Ureter (tissue), 1 donor: ENCODE measurements at places on chromosomes 12 and 14. TPM values are rescaled to one million over a fixed set of nuclear protein-coding genes. Genes with fewer than 3 reads are reported as not detected.

- no peak for DNase-seq
Measured at GRCh38 chr12:10741845-10742244, 18.7 kb upstream of the YBX3 start.

- no peak for DNase-seq
Measured at GRCh38 chr14:72423957-72424356, 469.9 kb downstream of the DPF3 start.

GRCh38 chr12:20101046-20101445 lies 267.3 kb upstream of the PDE3A start:
- DNase-seq, result no peak

- no peak for DNase-seq
Measured at GRCh38 chr12:113909776-113910420, 56.2 kb downstream of the RBM19 start.

The SLC17A8 gene
- total RNA-seq, result 0.34 TPM

The NKX2-8 gene
- total RNA-seq, result not detected
